IPS DF 6.9 (cell line): ENCODE measurements at places on chromosomes 2 and 18.

DNA sequence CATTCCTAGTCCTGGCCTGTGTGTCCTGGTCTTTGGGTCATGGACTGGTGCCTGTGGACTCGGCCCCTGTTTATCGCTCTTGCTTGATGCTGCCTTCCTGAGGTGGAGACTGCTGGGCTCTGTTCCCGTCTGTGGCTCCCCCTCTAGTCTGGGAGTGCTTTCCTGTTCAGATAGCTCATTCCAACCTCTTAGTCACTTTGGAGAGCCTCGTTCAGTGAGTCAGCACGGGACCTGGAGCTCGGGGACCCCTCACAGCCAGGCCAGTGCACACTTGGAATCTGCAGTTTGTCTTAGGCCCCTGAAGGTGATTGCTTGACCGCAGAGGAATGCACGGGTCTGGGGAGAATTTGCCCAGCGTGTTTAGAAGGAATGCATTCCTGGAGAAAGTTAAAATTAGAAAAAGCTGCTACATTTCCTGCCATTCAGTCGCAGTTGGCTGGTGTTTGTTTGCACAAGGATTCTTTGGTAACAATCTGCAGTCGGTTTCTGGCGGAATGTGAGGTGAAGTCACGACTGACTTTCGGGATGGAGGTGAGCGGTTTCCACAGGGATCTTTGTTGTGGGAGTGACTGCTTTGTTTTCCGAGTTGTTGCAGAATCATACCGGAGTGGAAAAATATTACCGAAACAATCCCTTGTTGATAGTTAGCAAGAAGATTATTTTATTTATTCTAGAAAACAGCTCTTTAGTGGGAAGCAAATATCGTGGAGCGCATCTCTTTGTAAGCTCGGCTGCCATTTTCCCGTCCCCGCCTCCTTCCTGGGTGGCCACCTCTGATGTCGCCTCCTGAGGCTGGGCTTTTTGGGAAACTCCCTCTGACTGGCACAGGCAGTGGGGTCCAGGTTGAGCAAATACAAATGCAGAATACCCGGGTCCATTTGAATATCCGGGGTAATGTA is 29.6 kb downstream of the SH3BP4 start:
- peak; percentile 39 for DNase-seq

DNA sequence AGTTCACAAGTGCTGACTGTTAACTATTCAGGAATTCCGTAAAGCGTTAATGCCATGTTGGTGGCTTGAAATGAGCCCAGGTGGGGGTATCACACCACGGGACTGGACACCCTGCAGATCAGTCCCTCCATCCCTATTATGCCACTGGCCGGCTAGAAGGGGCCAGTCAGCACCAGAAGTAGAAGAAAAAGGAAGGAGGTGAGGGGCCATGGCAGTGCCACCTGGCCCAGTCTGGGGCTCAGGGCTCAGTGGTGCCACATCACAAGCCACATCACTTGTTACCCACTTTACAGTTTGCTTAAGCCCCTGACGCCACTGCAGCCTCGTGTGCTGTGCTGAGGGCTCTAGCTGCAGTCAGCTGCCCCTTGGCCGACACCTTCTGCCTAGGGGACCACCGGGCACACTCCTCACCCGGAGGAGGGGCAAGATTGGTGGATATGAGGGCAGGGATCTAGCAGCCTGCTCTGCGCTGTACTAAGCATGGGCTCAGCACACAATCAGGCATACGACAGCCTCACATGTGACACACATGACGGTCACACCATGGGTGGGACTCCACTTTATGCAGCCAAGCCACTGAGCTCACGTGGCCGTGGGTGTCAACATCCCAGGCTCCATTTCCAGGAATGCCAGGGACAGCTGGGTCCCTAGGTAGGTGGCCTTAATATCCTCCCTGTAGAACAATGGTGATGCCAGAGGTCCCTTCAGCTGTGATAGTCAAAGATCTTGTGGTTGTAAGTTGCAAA is 3.6 kb downstream of the LIMS2 start:
- no peak for DNase-seq

DNA sequence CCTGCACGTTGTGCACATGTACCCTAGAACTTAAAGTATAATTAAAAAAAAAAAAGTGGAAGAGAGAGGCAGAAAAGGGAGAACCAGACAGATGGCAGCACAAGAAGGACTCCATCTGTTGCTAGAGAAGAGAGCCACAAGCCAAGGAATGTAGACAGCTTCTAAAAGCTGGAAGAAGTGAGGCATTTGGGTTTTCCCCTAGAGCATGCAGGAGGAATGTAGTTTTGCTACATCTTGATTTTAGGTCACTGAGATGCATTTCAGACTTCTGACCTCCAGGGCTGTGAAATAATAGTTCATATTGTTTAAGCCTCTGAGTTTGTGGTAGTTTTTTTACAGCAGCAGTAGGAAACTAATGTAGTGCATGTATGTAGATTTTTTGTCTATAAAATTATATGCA is 46.0 kb downstream of the CAVIN2 start:
- no peak for DNase-seq

DNA sequence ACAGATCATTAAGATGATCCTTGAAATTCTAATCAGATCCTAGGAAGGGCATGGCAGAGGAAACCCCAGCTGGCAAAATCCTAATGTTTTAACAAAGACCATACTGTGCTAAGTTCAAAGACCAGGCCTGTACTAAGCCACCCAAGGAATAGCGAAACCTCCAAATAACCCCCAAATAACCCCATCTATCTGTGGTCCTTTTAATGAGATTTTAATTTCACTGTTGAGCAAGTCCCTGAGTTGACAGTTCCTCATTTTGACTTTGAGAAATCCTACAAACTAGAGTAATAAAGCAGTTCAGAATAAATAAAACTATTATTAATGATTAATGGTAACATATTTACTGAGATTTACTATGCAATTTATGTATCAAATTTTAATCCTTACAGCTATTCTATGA is 259.8 kb downstream of the STK39 start:
- DNase-seq: no peak

DNA sequence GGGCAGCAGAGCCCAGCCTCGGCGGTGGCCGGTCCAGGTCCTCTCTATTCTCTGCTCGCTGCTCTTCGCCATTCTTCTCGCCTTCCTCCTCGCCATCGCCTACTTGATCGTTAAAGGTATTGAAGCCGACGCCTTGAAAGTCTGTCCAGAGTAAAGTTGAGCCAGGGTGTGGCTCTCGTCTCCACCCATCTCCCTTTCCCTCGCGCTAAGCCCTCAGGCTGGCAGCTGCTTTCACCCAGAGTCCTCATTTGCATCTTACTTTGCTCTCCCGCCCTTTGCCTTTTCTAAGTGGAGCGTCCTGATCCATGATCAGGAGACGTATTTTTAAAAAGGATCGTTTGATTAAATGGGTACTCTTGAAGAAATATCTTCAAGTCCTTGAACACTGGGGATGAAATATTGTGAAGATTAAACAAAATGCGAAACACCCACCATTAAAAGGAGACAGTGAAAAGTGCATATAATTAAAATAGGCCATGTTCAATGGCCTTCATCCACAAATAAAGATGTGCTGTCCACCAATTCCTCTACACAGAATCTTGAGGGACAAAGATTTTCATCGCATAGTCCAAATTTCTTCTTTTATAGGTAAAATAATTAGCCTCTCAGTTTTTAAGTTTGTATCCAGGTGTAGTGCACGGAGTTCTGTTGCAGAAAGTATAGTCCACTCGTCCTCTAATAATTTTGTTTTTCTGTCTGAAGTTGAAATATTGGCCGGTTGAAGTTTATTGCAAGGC is 657 bp downstream of the ARL6IP6 start:
- DNase-seq: no peak

DNA sequence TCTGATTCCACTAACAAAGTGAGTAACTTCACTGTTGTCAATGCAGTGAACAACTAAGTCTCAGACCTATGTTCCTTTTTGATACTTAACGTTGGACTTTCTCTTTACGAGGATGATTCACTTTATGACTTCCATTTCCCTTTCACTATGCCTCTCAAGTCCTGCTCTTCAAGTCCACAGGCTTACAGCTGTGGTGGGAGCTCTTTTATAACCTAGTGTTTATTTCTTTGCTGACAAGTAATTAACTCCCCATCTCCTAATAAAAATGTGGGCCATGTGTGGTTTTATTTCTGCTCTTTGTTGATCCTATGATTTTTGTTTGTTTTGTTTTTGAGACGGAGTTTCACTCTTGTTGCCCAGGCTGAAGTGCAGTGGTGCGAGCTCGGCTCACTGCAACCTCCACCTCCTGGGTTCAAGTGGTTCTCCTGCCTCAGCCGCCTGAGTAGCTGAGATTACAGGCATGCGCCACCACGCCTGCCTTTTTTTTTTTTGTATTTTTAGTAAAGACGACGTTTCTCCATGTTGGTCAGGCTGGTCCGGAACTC is 142.1 kb downstream of the USP34 start:
- no peak for DNase-seq

DNA sequence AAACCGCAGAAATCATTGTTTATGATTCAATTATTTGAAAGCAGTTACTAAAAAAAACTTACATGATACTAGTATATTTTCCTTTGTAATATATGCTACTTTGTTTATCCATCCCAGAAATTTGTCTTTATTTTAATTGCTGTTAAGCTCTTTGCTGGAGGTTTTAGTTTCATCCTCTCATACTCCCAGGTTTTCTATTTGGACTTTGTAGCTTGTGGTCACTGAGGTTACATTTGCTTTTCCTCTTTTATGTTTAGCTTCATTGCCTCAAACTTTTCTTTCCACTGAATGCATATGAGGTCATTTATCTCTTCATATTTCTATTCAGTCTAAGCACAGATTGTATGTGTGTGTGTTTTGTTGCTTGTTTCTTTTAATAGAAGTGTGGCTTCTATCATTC is 89.9 kb downstream of the ERBB4 start:
- no peak for DNase-seq

GRCh38 chr2:179622635-179623300 is 238.6 kb downstream of the ZNF385B start:
- no peak for DNase-seq

GRCh38 chr2:164314148-164314547 is 307.1 kb downstream of the GRB14 start:
- no peak for DNase-seq

DNA sequence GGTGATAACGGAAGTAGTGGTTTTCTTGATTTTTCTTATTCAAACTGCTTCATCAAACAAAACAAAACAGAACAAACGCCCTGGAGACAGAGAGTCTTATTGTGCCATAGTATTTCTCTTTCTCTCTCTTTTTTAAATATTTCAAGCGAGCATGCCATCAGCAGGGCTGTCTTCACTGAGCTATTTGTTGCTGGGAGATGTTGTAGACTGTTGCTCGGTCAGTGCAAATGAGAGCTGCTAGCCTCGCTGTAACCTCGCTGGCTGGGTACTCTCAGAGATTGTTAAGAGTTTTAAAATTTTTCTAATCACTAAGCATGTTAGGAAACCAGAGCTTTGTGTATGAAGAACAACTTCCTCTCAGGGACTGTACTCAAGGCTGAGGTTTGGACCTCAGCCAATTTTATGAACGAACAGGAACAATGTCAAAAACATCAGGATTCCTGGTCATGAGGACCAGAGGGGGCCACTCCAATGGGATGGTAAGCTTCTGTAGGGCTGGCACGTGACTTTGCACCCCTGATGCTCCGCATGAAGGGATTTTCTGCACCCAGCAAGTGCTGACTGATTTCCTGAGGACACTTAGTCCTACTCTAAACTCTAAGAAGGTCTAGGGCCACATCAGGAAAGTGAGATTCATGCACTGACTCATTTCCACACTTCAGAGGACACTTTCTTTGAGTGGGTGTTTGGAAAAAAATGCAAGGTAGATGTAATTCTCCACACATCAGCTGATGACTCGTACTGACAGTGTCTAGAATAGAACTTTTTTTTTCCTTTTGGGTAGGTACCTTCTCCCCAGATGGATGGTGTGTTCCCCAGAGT is 59.8 kb upstream of the IL1R1 start:
- DNase-seq: no peak

GRCh38 chr2:61014763-61015162 is 2.8 kb upstream of the PEX13 start:
- no peak for DNase-seq

GRCh38 chr2:21539685-21540084 is 415.9 kb downstream of the TDRD15 start:
- DNase-seq: no peak

GRCh38 chr2:240328526-240328925 is 106.9 kb upstream of the GPC1 start:
- DNase-seq: no peak

- DNase-seq: no peak
These were observed 33.5 kb downstream of the LOXHD1 start for GRCh38 chr18:46623541-46623940.

DNA sequence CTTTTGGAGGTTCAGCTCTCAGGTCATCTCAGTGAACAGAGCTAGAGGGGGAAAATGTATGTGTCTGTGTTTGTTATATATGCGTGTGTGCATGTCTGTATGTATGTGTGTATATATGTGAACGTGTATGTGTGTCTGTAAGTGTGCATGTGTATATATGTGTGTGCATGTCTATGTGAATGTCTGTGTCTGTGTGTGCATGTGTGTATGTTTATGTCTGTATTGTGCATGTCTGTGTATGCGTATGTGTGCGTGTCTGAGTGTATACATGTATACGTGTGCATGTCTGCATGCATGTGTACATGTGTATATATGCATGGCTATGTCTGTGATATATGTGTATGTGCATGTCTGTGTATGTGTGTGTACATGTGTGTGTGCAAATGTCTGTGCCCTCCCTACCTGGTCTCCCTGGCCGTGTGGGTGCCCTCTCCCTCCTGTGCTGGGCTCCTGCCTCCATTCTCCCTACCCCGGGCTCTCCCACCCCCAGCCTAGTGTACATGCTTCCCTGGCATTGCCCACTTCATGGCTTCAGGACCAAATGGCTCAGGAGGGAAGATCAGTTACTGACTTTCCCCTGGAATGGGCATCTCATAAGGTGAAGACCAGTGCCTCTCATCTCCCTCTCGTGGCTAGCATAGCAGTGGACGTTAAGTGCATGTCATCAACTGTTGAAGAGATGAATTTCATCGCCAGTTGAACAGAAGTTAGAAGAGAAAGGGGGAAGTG is 49.9 kb downstream of the TRAF3IP1 start:
- DNase-seq: no peak

- DNase-seq: no peak
These were observed 94.5 kb upstream of the HAAO start for GRCh38 chr2:42886921-42887320.

- no peak for DNase-seq
These were observed 443.2 kb downstream of the ARHGAP15 start for GRCh38 chr2:143572421-143572820.

DNA sequence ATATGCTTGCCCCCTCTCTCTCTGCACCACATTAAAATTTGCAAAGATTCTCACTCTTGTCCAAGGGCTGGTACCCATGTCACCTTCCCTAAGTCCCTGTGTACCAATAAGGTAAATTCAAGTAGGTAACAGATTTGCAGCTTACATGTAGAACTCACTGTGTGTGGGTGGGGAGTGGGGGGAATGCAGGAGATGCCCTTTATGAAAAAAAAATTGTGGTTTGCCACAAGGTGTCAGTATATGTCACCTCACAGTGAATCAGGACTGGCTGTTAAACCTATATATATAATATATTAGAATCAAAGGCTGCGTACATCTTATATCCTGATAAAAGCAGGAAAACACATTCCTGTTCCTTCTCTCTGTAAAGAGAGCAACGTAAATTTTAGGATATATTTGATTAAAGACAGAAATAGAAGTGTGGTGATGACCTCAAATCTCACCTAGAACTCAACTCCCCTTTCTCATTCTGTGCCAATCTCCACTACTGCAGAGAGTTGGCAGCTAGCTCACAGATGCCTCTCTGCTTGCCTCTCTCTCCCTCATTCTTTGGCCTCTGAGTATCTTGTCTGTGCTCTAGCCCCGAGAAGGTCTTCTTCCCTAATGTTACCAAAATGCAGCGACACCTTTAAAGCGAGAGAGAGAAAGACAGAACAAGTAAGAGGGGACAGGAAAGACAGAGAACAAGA is 536 bp downstream of the XDH start:
- no peak for DNase-seq
